Gastrocnemius medialis (tissue), 4 donors: ENCODE measurements at places on chromosomes 3 and 15.

DNA sequence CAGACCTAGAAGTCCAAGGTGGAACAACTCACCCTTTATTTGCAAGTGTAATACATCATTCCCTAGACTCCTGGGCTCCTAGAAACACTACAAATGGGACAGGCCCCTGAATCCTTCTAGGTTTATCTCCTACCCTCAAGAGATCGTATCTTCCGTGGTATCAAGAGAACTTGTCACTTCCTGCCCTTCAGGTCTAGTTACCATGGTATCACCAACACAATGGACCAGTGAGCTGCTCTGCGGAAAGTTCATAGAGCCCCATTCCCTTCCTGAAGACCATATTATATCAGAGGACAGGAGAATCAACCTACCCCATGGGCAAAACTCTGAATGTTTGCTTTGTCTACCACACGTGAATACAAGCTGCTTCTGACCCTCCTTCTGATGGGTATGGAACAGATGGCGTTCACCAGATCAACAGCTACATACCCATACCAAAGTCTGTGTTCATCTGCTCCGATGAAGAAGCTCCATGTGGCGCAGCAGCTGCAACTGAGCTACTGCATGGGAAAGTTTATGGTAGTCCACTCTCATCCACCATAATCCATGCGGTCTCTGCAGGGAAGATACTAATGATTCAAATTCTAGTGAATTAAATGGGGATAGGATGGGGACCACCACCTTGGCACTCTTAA lies 84.6 kb upstream of the KLF13 start:
- DNase-seq, result no peak

DNA sequence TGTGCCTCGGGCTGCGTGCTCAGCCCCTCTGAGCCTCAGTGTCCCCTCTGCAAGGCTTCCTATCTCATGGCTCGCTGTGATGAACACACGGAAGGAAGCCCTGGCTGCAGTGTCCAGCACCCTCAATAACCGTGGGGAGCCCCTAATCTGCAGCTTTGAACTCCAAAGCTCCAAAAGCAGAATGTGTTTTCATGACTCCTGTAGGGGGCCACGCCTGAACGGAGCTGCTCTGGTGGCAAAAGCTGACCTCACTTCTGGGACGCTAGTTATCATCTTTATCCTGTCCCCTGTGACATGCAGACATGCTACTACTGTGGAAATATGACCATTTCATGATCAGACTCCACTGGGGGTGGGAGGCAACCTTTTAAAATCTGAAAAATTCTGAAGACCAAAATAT lies 98.8 kb downstream of the SEC22A start:
- no peak for DNase-seq

DNA sequence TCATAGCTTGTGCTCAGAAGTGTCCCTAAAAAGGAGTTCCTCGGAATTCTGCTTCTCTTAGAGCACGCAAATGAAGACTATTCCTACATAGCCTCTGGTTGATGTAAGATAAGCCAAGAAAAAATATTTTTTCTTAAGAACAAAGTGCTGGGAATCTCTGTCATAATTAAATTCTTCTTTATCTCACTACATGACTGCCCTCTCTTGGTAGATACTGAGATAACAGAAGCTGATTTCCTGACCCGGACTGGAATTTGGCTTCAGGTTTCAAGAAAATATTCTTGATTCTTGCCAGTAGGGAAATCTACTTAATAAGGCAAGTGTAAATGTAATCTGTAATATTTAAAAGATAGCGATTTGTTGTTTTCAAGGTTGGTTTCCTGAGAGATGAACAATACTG lies 31.3 kb upstream of the SETMAR start:
- no peak for DNase-seq

GRCh38 chr15:31034152-31034551 lies 42.7 kb upstream of the MTMR10 start:
- no peak for DNase-seq

DNA sequence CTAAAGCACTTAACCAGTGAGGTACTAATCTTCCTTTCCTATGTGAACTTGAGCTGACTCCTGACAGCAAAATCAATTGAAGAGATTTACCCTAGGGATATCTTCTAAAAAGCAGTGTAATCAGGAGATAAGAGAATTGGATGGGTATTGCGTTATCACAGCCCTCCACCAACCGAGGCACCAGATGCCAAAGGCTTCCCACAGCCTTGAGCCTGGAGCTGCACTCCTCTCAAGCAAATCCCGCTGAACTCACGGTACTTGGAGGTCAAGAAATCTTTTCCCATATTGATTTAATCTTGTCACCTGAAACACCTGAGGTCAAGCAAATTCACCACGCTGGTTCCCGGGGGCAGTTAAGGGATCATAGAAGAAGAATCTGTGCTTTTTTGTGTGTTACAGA lies 346.8 kb downstream of the TBL1XR1 start:
- no peak for DNase-seq

DNA sequence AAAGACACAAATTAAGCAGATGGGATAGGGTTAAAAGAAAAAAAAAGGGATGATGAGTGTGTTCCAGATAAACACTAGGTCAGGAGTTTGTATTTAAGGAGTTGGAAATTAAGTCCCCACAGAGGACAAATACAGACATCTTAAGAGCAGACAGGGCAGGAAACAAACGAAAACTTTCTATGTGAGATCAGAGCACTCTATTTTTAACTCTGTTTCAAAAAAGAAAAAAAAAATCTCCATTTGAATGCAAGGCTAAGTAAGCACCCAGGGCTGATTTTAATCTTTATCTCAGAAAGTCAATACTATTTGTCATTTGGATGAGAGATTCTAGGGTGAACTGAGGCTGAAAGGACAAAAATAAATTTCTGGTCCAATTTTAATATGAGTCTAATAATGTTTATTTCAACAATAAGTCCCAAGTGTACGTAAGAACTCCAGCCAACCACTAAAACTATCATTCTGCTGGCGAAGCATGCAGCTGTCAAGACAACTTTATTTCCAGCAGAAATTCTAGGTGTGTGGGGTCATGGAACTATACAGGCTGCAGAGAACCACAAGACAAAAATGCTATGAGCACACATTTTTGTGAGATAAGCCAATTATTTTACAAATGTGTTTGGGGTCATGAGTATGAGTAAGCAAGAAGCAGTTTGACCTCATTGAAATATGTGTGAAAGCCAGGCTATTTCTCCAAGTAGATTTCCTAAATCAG lies 186.1 kb downstream of the FMN1 start:
- no peak for DNase-seq

DNA sequence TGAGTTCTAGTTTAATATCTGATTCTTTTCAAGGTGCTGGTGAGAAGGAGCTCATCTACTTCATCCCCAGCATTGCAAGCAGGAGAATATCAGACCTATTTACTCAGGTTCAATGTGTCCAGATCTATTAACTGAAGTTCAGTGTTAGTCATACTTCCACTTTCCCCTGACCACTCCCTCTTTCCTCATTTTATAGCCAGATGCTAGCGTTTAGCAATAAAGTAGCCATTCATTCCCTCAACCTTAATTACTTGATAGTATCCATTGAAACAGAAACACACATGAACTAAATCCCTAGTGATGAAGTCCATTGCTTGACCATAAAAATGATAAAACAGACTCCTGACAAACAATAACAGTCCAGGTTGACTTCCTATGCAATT lies 60.0 kb downstream of the RPL22L1 start:
- no peak for DNase-seq

DNA sequence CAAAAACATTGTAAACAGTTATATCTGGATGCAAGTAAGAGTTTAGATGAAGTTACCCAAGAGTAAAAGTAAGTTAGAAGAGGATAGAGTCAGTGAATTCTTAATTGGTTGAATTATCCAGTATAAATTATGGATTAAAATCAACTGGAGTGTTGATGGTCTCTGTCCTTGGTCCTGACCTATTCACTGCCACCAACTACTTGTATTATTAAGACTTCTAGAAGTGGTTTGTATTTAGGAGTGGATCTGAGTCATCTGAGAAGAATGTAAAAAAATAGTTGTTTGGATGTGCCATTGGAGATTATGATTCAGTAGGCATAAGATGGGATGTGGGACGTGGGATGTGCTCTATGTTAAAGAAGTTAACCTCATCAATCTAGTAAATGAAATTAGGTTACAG lies 86.4 kb downstream of the SYNPR start:
- DNase-seq, result no peak

DNA sequence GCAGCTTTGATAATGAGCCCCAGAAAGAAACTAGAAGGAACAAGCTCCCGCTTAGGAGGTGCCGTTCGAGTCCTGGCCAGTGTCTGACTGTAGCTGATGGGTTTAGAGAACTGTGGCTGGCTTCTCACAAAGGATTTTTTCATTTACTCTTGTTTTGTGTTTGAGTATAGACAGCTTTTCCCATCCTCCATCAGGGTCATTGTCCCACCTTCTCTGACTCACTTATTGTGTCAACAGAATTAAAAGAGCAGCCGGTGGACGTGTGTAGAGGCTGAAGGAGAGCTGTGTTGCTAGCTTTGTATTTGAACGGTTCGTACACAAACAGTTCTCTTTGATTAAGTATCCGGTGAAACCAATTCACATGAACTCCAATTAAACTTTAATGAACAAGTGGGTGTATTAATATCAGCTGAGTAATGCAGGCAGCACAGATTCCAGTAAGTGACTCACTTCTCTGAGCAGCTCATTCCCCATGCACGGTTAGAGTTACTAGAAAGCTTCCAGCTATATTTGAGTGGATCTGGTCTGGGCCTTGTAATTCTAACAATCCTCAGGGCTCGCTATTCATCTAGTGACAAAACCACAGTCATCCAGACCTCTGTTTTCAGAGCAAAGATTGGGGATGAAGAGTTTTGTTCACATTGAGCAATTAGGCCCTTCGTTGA lies 141.0 kb downstream of the LPP start:
- DNase-seq, result peak; percentile 59

DNA sequence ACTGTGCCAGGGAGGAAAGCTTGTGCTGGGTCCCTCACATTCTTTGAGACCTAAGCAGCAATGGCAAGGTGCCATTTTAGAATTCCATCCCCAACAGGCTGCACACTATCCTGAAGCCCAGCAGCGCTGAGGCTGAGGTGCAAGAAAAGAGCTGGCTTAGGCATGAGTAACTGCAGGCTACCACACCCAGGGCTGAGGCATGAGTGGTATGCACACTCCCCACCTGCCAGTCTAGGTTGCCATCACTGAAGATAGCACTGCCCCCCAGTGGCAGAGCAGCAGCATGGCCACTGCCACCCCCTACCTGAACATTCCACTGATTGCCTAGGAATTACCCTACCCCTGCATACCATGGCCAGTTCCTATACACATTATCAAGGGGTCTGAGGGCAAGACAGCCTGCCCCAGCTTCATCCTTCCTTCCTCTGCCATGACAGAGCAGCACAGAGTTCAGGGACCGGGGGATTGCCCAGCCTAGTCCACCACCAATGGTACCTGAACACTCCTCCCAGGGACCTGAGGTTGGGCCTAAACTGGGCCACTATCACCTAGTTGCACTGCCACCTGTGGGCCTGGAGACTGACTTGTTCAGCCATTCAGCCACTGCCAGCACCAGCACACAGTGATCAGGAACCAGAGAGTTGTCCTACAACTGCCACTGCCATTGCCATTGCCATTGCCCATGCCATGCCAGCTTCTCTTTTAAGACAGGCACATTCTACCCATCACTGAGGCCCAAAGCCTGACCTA lies 129.8 kb downstream of the SATB1 start:
- no peak for DNase-seq

- peak; percentile 79 for DNase-seq
Observed at GRCh38 chr15:65416845-65417416, 5.8 kb downstream of the IGDCC4 start.

GRCh38 chr3:38524141-38524739 lies 28.1 kb downstream of the EXOG start:
- no peak for DNase-seq

- no peak for DNase-seq
Observed at GRCh38 chr3:101813817-101814440, 34.9 kb downstream of the NXPE3 start.

DNA sequence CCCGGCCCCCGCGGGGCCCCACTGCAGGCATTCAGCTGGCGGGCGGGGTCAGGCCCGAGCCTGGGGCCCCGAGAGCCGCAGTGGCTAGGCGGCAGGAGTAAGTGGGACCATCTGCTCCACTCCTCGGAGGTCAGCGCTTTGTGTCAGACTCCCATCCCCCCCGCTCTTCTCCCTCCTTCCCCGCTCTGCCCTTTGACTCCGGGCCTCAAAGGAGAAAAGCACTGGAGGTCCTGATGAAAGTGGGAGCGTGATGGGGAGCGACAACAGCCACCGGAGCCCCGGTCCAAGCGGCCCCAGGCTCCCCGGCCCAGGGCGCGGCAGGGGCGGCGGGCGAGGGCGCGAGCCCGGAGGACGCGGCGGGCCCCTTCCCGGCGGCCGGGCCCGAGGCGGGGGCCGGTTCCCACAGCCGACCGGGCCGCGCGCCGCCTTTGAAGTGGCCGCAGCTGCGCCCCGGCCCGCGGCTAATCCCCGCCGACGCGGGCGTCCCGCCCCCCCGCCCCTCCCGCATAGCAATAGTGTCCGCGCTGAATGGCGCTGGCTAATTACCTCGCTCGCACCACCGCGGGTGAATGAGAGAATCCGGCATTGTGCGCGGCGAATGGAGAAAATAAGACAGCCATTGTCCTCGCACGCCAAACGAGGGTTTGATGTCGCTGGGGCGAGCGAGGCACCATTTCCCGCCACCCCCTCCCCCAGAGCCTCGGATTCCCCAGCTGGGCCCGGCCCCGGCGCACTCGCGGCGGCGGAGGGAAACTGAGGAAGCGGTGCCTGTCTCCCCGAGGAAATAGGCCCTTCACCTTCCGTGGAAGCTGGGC lies 22.4 kb downstream of the IGDCC3 start:
- no peak for DNase-seq

GRCh38 chr3:190227064-190227463 lies 95.2 kb downstream of the CLDN1 start:
- no peak for DNase-seq

GRCh38 chr15:37788330-37788729 lies 146.1 kb upstream of the TMCO5A start:
- no peak for DNase-seq

DNA sequence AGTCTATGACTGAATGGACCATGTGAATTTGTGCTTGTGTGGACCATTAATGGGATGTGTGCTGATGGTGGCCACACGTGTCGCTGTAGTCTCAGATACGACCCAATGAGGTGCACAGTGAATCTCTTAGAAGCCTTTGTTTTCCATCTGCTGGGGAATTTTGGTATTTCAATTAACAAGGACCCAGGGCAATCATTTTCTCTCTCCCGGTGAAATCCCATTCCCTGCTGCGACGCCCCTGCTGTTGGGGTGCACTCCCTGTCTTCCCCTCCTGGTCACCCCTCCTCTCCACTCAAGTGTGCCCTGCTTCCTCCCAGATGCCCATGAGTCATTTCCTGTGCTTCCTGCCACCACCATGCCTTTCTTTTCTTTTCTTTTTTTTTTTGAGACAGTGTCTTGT lies 32.7 kb downstream of the EBLN2 start:
- DNase-seq, result no peak

DNA sequence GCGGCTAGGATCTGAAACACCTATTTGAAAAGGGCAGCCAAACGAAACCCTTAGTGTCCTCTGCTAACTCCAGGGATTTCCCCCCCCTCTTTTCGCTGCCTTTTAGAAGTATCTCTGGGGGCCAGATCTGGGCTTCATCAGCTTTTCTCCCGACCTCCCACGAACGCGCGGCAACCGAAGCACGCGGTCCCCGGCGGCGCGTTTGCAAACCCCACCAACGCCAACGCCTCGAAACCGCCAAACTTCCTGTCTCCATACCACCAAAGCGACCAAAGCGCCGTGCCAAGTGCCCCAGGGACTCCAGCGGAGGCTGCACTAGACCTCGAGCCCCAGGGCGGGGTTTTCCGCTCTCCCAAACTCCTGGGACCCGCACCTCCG lies 155.8 kb upstream of the FRMD4B start:
- no peak for DNase-seq

- DNase-seq, result no peak
Observed at GRCh38 chr3:33798113-33798417, 365 bp upstream of the PDCD6IP start.
